ENCODE measurements at places on chromosomes 13 and 19.
A peak's percentile ranks its signal among the peaks of the same experiment; 100 is the strongest.

- no peak for DNase-seq
Measured at GRCh38 chr13:36428086-36428485, 4.2 kb upstream of the CCNA1 start.

DNA sequence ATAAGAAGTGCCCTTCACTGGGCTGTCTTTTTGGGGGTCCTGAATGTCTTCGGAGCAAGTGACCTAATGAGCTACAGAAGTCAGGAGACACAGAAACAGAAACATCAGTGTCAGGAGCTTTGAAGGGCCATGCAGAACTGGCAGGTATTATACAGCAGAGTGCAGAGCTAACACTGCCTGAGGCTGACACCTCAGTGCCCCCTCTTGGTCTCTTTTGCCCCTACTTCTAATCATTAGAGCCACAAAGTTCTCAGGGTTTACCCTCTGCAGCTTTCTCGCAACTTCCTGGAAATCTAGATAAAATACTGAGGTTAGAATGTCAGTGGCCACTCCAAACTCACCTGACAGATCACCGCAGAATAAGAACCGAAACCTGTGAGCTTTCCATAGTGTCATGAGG is 172.7 kb downstream of the B3GLCT start:
- no peak for DNase-seq

- no peak for DNase-seq
Measured at GRCh38 chr13:68982961-68983619, 1124.5 kb upstream of the ATXN8OS start.

- no peak for DNase-seq
Measured at GRCh38 chr13:38166116-38166515, 183.5 kb upstream of the UFM1 start.

- peak; percentile 75 for DNase-seq
Measured at GRCh38 chr13:46553886-46554858, 1.2 kb downstream of the LRCH1 start.

DNA sequence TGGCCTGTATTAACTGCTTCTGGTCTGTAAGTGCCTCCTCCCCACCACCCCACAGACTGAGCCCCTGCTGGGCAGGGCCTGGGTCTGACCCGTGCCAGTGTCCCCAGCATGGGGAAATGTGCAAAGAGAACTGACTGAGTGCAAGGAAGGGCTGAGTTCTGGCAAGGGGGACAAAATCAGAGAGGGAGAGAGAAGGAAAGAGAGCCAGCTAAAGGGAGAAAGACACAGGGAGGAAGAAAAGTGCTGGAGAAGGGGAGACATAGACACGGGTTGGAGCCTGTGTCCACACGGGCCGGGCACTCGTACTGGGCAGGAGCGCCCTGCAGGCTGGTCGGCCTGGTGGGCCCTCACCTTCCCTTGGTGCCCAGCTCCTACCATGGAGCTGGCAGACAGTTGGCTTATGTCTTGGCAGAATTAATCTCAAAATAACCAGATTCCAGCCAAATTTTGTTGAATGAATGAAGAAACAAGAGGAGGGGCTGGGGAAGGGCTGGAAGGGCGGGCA is 1.2 kb downstream of the NKG7 start:
- DNase-seq = no peak

GRCh38 chr13:89150362-89150761 is 1479.2 kb downstream of the SLITRK5 start:
- no peak for DNase-seq

DNA sequence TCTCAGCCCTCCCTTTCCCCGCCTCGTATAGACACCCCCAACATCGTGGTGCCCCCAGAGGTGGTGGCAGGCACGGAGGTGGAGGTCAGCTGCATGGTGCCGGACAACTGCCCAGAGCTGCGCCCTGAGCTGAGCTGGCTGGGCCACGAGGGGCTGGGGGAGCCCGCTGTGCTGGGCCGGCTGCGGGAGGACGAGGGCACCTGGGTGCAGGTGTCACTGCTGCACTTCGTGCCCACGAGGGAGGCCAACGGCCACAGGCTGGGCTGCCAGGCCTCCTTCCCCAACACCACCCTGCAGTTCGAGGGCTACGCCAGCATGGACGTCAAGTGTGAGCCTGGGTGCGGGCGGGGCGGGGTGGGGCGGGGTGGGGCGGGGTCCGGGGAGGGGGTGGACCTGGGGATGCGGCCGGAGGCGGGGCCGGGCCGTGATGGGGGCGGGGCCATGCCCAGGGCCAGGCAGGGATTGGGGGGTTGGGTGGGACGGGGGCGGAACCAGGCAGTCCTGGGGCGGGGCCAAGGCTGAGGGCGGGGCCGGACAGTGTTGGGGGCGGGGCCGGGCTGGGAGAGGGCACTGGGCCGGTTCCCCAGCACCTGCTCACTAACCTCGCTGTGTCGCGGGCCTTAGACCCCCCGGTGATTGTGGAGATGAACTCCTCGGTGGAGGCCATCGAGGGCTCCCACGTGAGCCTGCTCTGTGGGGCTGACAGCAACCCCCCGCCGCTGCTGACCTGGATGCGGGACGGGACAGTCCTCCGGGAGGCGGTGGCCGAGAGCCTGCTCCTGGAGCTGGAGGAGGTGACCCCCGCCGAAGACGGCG is 7.8 kb downstream of the MAG start:
- no peak for DNase-seq

DNA sequence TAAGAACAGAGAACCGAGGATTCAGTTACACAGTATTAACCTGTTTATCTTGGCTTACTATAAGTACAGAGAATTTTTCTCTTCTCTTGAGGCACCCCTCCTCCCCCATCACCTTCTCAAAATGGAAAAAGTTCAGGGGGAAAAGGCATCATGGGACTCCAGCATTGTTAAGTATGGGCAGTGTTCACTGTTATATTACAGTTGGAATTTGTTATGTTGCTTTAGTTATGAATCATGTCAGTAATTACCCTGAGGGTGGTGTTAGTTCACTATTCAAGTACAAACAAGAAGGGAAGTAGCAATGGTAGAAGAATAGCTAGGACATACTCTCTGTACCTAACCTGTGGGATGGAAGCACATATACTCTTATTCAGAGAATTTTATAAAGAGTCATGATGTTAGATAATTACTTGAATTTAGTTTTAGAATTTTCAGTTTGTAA is 12.0 kb downstream of the LPAR6 start:
- no peak for DNase-seq

DNA sequence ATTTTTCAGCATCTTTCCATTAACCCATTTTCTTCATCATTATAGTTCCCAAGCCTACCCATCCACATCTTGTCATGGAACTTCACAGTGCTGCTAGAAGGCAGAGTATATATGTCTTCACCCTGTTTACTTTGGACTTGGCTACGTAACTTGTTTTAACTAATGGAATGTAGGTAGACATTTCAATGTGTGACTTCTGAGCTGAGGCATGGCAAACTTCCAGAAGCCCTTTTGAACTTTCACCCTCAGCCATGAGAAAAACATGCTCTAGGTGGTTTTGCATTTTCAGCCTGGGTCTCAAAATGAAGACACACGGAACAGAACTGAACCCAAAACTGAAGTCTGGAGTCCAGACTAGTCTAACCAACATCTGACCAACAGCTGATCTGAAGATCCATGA is 3.2 kb downstream of the TEX30 start:
- DNase-seq = no peak

GRCh38 chr19:48750771-48751504 is 1.5 kb downstream of the FUT1 start:
- DNase-seq = no peak

DNA sequence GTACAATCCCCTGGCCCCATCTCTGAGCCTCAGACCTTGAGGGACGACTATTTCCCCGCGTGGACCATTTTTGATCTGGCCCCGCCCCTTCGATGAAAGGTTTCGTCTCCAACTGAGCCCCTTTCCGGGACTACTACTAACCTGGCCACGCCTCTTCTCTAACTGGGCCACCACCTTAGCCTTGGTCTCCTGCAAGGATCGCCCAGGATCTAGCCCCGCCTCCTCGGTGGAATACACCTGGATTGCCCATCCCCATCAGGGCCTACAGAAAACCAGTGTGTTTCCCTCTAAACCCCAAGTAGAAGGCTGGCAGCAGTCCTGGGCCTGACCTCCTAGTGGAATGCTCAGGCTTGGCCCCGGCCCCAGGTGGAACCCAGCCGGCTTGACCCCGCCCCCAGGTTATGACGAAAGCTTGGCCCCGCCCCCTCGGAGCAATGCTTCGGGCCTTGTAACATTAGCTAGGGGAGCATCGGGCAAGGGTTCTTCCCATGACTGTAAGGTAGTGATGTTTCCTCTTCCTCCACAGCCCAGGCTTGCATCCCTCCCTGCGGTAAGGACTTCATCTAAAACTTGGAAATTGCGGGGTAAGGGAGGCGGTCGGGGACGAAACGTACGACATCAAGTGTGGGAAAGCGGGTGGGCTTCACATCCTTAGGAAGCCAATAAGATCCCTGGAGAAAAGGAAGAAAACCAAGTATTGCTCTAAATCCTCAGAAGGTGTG is 9.1 kb downstream of the SPACA6 start:
- peak; percentile 65 for DNase-seq

DNA sequence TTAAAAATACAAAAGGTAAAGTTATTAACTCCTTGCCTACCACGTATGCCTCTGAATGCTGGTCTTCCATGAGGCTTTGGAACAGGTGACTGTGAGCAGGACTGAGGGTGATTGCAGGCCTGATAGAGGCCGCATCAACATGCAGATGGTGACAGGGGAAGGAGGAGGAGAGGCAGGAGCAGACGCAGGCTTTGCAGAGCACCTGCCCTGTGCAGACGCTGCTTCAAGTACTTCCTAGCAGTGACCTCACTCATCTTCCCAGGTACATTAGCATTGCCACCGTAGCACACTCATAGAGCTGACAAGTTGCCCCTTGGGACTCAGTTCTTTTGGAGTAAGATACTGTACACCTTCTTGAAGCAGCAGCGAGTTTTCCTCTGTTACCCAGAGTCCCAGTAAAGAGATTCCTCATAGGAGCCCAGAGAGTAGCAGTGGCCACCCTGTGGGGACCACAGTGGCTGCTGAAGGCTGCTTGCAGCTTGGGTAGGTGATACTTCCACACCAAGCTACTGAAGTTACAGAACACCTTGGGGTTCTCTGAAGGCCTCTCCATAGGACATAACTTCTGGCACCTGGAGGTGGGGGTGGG is 56.0 kb downstream of the ZNF536 start:
- DNase-seq = no peak

DNA sequence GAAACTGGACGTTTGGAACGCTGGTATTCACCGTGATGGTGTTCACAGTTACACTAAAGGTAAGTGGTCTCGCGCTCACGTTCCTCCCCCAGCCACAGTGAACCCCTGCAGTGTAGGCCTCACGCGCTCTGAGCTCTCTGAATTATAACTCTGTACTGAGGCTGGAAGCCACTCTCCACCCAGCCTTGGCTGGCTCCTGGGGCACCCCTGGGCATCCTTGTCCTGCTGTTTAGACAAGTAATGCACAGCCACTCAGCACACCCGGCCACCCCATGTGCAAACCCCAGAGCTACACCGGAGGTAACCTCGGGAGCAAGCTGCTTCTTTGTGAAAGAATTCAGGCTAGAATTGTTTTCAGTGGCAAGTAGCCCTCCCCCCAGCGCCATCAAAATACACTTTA is 97.3 kb upstream of the MCF2L start:
- no peak for DNase-seq

GRCh38 chr13:66532845-66533244 is 697.3 kb downstream of the PCDH9 start:
- DNase-seq = no peak

- no peak for DNase-seq
Measured at GRCh38 chr13:37869756-37870488, at the start of gene TRPC4. TRPC4 (minus strand) TSS chr13:37869772; CDS start chr13:37783333, 86,439 bp downstream.

GRCh38 chr13:100668408-100668807 is 6.2 kb downstream of the TMTC4 start:
- no peak for DNase-seq

- DNase-seq = no peak
Measured at GRCh38 chr13:34155931-34156607, 338.1 kb downstream of the RFC3 start.

DNA sequence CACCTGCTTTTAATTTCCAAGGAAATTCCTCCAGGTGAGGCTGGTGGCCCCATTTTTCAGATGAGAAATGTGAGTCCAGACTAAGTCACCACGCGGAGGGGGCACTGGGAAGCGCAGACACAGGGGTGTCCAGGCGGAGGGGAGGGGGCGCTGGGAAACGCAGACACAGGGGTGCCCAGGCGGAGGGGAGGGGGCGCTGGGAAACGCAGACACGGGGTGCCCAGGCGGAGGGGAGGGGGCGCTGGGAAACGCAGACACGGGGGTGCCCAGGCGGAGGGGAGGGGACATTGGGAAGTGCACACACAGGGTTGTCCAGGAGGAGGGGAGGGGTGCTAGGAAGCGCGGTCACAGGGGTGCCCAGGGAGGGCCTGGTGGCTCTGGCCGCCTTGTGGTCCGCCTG is 3.5 kb downstream of the GRK1 start:
- no peak for DNase-seq

GRCh38 chr19:27719034-27719433 is 1493.9 kb downstream of the UQCRFS1 start:
- no peak for DNase-seq

DNA sequence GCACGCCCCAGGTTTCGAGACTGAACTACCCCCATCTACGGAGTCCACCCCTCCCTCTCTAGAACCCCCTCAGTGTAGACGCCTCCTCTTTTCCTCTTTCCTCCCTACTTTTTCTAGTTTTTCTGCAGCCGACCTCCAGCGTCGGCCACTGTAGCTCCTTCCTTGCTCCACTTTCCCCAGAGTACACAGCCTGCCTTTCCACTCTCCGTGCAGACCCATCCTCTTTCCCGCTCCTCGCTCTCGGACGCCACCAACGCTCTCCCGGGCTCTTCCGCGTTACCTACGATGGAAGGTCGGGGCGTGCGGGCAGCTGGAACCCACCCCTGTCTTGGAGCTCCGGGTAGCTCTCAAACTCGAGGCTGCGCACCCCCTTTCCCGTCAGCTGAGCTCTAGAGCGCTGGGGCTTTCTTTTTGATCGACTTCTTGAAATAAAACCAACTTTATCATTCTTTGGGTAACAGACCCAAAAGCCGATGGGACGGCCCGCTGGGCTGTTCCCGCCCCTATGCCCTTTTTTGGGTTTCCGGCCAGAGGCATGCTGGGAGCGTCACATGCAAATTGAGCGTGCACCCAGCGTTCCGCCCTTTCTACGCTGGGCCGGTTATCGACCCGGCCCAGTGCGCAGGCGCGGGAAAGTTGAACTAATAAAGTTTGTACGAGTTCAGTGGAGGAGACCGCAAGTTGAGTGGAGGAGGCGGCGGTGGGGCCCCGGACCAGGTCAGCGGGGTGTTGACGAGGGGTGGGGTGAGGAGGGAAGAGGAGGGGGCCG is at the start of the genes BCL2L12 and IRF3:
Gene BCL2L12, plus strand, starts transcription at position 583 of the 769 bp plus-strand sequence. CDS start 760 bp downstream, outside the sequence.
Gene IRF3, minus strand, starts transcription at position 507 of the 769 bp plus-strand sequence. CDS start 1,019 bp downstream, outside the sequence.
- DNase-seq = peak; percentile 98

GRCh38 chr13:77389625-77390000 is 62.7 kb upstream of the MYCBP2 start:
- no peak for DNase-seq
